CD4-positive, alpha-beta memory T cell (primary cell): ENCODE measurements at places on chromosomes 4 and X. TPM values are rescaled to one million over a fixed set of nuclear protein-coding genes. Genes with fewer than 3 reads are reported as not detected.
A peak's percentile ranks its signal among the peaks of the same experiment; 100 is the strongest.

DNA sequence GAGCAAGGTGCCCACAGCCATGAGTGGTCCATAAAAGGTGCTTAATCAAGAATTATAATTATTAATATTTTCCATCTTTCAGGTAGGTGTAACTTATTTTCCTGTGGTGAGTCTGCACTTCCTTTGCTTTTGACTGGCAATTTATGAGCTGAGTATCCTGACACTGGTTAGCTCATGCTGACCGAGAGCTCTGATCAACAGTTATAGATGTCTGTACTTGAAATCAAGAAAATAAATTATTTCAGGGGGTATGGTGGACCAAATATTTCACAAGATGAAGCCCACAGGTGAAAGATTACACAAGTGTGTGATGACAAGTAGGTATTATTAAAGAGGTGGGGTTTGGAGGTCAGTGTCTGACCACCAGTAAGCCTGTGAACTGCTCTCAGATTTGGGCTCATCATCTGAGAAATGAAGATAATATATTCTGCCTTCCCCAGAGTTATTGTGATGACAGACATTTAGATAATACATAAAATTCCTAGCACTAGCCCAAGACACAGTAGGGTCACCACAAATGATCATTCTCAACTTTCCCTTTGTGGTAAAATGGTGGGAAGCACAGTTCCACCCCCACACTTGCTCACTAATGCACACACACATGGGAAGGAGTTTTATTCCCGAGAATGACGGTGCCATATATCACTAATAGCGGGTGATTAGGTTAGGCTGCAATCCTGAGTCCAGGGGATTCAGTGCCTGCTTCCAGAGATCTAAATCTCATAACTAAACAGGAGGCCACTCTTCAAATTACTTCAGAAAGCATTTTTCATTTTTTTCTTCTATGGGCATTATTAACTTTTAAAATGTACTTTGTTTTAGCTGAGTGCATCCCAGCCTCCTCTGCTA lies 34.0 kb upstream of the PACRGL start:
- H3K27me3 ChIP-seq: no peaks in the 10 kb centered on the region
- no peak for DNase-seq
- H3K27ac ChIP-seq: no peak overlapping the region
- no peaks in the 10 kb centered on the region for H3K4me1 ChIP-seq

DNA sequence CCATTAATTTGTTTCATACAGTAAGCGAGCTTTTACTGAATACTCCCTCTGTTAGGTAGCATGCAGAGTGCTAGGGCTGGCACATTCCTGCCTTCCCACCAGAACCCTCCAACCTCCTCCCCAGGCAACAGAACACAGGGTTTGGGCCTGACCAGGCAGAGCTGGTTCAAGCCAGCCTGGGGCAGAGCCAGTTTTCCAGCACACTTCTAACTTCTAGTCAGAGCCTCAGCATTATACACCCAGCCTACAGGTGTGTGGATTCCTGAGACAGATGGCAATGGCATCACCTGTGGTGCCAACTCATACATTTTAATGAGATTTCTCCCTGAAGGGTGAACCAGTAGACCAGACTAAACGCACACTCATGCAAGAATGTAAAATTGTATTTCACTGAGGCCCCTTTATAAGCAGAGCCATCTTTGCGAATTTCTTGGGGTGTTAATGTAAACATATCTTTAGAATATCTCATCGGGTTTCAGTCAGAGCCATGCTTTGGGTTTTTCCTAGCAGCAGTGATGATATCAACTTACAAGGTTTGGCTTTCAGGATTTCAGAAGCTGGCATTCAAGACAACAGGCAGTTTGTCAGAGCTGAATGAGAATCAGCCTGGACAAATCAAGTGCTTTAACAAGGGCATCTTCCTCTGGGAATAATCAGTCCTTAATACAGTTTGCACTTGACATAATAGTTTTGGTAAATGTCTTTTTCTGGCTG lies 92.0 kb downstream of the GATB start:
- H3K27ac ChIP-seq: no peak overlapping the region
- H3K4me3 ChIP-seq: no peak overlapping the region
- no peaks in the 10 kb centered on the region for H3K4me1 ChIP-seq
- no peaks in the 10 kb centered on the region for H3K36me3 ChIP-seq
- H3K27me3 ChIP-seq: no peaks in the 10 kb centered on the region

DNA sequence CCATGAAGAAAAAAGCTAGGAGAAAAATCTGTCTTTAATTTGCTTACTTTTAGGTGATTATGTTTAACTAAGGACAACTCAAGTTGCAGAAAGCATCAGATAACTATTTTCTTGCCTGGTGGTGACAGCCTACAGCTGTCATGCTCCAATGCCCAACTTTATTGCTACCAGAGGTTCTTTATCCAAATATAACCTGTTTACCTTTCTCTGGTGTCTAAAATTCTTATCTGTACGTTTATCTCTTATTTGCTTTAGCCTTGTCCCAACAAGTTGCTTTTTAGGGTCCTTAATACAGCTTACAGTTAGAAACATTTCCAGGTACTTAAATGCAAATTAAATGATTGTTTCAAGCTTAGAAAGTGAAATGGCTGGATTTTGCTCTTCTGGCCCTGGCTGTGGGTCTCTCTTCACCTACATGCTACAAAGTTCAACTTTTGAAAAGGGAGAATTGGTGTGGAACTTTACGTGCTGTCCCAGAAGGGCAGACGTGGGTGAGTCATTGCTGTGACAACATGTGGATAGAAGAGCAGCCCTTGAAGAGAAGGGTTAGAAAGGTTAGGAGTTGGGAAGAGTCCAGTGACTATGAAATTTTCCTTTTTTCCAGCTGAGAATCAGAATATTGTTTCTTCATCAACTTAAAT lies 60.7 kb downstream of the HPGD start:
- no peak overlapping the region for H3K4me3 ChIP-seq
- no peaks in the 10 kb centered on the region for H3K27me3 ChIP-seq
- no peak for DNase-seq
- no peaks in the 10 kb centered on the region for H3K4me1 ChIP-seq
- no peaks in the 10 kb centered on the region for H3K36me3 ChIP-seq
- no peak overlapping the region for H3K27ac ChIP-seq

DNA sequence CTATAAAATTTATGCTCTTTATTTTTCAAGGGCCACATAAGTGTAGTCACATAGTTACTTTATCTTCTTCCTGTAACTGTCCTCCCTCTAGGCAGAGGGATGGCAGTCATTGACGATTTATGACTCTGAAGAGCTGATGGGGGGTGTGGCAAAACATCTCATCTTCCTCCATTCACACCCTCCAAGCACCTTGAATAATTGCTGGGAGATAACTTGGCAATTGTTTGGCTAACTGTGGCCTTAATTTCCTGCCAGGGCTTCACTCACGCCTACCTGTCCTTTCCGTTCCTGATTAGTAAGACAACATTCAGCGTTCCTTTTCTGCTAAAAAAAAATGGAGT lies 329.2 kb downstream of the ARHGAP10 start:
- peaks cover 60% of the 10 kb centered on the region for H3K4me1 ChIP-seq
- H3K4me3 ChIP-seq: peak overlapping the region; percentile 39
- H3K36me3 ChIP-seq: no peaks in the 10 kb centered on the region

RRH gene
- 0.30 TPM for total RNA-seq

NKX6-1 gene
- total RNA-seq: not detected
